ENCODE measurements at places on chromosomes 4 and X.

GRCh38 chr4:86848136-86848535, 1.0 kb downstream of the SLC10A6 start:
- no peak for DNase-seq

DNA sequence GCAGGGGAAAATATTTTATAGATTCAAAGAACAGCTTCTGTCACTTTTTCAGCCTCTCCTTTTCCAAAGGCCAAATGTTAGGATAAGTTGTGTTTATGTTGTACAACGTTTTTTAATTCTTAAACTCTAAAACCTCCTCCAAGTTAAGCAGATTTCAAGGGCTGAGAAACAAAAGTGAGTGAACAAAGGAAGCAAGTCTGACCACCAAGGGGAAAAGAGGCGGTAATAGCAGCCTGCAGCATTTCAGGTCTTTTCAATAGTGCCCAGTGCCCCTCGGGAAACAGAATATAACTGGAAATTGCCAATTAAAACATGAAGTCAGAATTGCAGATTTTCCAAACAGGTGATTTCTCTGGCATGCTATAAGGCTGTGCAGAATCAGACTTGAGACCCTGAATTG, 510.0 kb upstream of the HTR2C start:
- DNase-seq: no peak

DNA sequence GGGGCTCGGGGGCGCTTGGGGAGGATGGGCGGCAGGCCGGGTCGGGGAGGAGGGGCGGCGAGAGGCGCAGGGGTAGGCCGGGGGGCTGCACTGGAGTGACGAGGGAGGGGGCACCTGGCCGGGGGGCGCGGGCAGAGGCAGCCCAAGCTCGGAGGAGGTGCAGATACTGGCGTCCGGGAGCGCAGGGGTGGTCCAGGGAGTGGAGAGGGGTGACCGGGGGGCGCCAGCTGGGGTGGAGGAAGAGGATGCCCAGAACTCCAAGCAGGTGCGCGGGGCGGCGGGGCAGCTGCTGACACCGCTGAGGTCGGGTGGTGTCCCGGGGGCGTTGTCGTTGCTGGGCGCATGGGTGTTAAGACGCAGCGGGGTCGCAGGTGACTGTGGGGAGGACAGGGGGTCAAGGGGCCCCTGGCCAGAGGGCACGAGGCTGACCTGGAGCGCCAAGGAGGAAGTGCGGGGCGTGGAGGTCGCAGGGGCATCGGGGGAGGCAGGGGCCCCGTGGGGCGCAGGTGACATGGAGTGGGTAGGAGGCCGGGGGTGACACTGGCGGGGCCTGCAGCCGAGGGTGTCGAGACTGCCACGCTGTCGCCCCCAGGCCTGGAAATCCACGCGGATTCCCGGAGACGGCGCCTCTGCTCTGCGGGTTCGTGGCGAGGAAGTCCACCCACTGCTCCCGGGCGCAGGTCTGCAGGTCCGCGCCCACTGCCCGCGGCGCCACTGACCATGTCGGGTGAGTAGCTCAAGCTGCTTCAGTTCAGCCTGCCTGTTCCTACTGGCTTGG, 928 bp downstream of the GYG2 start:
- DNase-seq: no peak

DNA sequence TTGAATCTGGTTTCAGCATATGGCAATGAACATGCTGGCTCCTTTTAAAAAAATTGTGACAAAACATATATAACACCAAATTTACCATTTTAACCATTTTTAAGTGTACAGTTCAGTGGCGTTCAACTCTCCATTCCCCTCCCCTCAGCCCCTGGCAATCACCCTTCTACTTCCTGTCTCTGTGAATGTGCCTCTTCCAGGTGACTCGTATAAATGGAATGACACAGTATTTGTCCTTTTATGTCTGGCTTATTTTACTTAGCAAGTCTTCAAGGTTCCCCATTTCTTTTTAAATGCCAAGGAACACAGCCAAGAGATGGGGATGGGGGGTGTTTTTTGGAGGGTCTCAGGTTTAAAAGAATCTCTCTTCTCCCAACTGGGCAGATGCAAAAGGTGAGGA, 35.4 kb upstream of the BCLAF3 start:
- no peak for DNase-seq

GRCh38 chr4:150974750-150975149, 40.3 kb downstream of the LRBA start:
- no peak for DNase-seq

DNA sequence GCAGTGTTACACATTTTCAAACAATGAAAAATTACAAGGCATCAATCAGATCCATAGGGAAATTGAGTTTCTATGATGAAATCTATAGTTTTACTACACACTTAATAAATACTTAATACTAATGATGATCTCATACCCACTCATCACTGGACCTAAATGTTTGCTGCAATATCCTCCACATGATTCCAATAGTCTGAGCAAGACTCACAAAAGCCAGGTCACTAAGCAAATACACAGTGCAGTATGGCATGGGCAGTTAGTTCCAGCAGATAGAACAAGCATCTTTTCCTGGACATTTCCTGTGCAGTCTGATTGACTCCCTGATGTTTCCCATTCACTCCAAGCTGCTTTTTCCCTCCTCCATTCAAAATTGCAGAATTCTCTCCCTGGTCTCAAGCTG, 109.0 kb upstream of the ATOH1 start:
- no peak for DNase-seq

- DNase-seq: no peak
Observed at GRCh38 chr4:180059216-180059881, 2183.9 kb upstream of the TENM3 start.

Data from stimulated activated CD8-positive, alpha-beta memory T cell treated with anti-CD3 and anti-CD28 coated beads, Interleukin-4, amount 100 ng/mL, for 24 hours (primary cell).